Tibial nerve (tissue), 4 donors: ENCODE measurements at places on chromosomes 1 and 21. TPM values are rescaled to one million over a fixed set of nuclear protein-coding genes. Genes with fewer than 3 reads are reported as not detected.

DNA sequence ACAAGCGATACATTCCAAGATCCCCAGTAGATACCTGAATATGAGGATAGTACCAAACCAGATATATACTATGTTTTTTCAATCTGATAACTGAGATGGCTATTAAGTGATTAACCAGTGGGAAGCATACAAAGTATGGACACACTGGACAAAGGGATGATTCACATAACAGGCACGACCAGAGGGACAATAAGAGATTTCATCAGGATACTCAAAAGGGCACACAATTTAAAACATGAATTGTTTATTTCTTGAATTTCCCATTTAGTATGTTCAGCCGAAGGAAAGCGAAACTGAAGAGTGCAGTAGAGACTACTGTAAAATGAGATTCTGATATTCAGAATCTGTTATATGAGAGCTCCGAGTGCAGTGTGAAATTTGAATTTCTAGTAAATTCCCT, 10.6 kb downstream of the ZZZ3 start:
- DNase-seq, result no peak
- H3K27me3 ChIP-seq, result no peaks in the 10 kb centered on the region
- no peak overlapping the region for H3K27ac ChIP-seq
- H3K4me3 ChIP-seq, result no peak overlapping the region
- no peaks in the 10 kb centered on the region for H3K36me3 ChIP-seq
- H3K4me1 ChIP-seq, result peaks cover 65% of the 10 kb centered on the region

The HES2 gene
- not detected for total RNA-seq

The RXRG gene
- total RNA-seq, result 4.0 TPM

DNA sequence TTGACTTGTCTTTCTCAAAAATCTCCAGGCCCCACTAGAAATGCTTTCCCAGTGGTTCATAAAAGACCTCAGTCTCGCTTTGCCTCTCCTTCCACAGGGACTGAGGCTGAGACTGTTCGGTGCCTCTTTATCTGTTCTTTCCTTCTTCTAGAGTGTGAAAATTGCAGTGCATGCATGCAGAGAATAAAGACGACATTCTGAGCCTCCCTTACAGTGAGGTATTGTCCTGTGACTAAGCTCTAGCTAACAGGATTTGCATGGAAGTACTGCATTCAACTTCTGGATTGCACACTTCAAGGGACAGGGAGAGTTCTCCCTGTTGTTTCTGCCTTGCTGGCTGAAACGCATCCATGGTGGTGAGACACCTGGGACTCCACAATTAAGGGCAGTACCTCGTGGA, 69.1 kb downstream of the COLGALT2 start:
- DNase-seq, result no peak
- H3K36me3 ChIP-seq, result no peaks in the 10 kb centered on the region
- no peaks in the 10 kb centered on the region for H3K27me3 ChIP-seq

DNA sequence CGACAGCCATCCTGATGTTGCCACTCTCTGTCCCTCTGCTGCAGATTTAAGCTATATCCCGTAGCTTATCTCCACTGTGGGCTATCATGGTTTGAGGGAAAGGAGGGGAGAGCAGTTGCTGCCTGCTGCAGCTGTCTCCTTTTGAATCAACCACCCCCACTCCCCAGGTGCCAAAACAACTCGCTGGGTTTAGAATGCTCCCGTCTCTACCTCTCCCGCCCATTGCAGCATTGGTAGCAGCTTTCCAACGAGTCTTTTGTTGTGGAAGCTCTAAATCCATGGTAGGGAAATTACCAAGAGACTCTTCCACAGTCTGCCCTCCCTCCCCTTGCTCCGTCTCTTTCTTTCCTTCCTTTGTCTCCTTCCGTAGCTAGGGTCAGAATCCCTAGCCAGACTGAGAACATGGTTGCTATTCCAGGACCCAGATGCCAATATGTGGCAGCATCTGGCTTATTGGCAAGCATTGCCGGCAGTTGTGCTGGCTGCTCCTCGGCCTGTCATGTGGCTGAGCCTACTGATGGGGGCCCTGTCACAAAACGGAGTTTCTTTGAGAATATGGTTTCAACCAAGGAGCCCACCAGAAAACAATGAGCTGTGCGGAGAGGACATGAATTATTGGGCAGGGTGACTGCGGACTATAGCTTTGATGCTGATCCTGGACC, 230.7 kb downstream of the RPS6KC1 start:
- H3K4me1 ChIP-seq, result no peaks in the 10 kb centered on the region
- no peak overlapping the region for H3K4me3 ChIP-seq
- H3K27ac ChIP-seq, result no peak overlapping the region
- peaks cover 5% of the 10 kb centered on the region for H3K36me3 ChIP-seq
- H3K27me3 ChIP-seq, result no peaks in the 10 kb centered on the region

DNA sequence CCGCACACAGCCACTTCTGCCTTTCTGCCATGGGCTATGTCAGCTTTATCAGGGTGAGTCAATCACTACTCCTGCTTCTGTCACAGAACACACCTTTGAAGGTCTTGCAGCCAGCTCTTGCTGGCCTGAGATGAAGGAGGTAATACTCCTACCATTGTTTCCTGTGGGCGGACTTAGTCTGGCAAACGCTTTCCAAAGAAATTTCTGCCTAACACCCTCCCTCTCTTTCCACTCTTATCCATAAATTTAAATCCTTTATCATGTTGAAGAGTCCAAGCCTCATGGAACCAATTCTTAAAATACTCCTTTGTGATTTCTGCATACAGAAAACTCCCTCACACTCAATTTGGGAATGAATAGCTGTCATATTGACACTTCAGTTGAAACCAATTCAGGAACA, 633.1 kb upstream of the CHRM3 start:
- no peak overlapping the region for H3K4me3 ChIP-seq
- H3K4me1 ChIP-seq, result no peaks in the 10 kb centered on the region
- H3K36me3 ChIP-seq, result no peaks in the 10 kb centered on the region

The PFDN2 gene
- total RNA-seq, result 38.7 TPM
